ENCODE measurements at places on chromosomes 11 and 22. TPM values are rescaled to one million over a fixed set of nuclear protein-coding genes. Genes with fewer than 3 reads are reported as not detected.

DDIAS gene
- 19.3 TPM for total RNA-seq

FREY1 gene
- total RNA-seq: 0.97 TPM

CCDC117 gene
- total RNA-seq: 15.6 TPM

APOBEC3A gene
- total RNA-seq: not detected

TRIOBP gene
- 32.3 TPM for total RNA-seq

CHCHD10 gene
- not detected for total RNA-seq

DNA sequence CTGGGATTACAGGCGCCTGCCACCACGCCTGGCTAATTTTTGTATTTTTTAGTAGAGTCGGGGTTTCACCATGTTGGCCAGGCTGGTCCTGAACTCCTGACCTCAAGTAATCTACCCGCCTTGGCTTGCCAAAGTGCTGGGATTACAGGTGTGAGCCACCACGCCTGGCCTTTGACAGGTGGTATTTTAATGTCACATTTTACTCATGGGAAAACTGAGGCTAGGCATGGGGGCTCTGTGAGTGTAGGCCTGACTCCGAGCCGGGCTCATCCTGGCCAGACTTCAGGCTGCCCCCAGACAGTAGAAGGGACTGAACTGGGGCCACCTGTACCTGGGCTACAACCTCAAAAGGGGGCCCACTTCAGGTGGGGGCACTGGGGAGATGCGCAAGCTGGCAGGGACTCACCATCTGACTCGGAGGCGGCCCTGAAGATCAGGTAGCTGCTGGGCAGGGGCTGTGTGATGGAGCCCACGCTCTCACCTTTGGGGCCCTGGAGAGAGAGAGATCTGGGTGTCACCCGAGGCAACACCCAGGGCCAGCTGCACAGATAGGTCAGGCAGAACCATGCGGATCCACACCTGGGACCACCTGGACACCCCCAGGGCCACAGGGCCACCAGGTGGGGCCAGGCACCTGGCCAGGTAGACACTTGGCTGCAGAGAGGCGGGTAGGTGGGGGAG, 45.8 kb downstream of the OSBPL5 start:
- no peak for DNase-seq

DNA sequence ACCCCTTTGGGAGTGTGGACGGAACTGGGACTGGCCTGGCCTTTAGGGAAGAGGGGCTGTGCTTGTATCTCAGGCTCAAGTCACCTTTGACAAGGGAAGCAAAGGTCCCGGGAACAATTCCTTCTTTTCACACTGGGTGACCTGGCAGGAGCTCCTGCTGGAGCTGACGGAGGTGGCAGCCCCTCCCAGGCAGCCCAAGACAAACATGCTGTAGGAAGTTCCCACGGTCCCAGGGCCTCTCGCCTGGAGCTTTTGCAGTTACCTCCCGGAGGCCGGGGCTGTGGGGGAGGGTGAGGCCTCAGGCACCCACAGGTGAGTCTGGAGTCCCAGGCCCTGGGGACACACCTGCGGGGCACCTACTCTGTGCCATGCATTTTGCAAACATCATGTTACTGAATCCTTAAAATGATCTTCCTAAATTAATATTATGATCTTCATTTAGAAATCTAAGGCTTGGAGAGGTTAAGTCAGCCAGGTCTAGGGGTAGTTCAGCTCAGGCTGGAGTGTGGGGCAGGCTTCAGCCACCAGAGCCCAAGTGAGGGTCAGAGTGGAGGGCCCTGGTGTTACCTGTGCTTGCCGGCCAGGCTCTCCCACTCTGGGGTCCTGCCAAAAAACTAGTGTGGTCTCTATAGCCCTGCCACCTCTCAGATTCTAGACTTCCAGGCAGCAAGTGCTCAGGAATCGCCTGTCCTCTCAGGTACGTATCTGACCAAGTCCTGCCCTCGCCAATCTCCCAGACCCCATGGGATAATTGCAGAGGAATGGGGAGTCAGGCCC, 15.7 kb upstream of the MYEOV start:
- DNase-seq: no peak

GRCh38 chr22:29093501-29094300, 20.9 kb downstream of the KREMEN1 start:
- peak; percentile 26 for DNase-seq
